Activated T-cell treated with anti-CD3 and anti-CD28 coated beads, Interleukin-2, amount 50 U/mL, for 4 hours (primary cell): ENCODE measurements at places on chromosomes 16 and 17.
A peak's percentile ranks its signal among the peaks of the same experiment; 100 is the strongest.

DNA sequence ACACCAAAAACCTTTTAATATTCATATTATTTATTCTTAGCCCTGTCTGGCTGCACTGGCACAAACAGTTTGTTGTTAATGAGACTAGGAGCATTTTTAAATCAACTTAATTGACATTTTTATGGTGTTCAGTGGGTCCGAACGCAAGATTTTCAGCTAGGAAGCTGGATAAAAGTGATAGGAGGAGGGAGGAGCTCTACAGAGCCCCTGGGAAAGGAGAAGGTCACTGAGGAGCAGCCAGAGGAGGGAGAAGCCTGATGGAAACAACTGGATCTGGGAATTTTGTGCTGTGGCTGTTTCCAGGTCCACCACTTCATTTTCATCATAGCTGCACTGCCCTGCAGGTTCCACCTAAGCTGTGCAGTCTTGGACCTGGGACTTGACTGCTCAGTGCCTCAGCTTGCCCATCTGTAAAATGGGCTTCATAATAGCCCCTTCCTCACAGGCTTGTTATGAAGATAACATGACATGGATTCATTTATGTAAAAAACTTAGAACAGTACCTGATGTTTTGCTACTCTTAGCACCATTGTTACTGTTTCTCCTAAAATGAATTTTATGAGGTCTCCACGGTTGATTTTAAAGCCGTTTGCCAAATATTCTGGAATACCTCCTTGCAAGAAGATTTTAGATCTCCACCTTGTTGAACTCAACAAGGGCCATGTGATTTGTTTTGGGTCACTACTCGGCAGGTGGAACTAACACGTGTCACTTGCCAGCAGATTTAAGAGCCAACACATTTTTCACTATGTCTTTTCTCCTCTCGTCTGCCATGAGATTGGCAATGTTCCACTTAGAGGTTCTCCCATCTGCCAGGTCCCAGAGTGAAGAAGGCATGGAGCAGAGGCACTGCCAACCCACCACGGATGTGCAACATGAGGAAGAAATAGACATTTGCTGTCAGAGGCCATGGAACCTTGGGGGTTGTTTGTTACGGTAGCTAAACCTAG lies 18.7 kb upstream of the GRIN2A start:
- no peak for DNase-seq

GRCh38 chr16:60651346-60651745 lies 1384.9 kb downstream of the CDH8 start:
- DNase-seq: no peak

DNA sequence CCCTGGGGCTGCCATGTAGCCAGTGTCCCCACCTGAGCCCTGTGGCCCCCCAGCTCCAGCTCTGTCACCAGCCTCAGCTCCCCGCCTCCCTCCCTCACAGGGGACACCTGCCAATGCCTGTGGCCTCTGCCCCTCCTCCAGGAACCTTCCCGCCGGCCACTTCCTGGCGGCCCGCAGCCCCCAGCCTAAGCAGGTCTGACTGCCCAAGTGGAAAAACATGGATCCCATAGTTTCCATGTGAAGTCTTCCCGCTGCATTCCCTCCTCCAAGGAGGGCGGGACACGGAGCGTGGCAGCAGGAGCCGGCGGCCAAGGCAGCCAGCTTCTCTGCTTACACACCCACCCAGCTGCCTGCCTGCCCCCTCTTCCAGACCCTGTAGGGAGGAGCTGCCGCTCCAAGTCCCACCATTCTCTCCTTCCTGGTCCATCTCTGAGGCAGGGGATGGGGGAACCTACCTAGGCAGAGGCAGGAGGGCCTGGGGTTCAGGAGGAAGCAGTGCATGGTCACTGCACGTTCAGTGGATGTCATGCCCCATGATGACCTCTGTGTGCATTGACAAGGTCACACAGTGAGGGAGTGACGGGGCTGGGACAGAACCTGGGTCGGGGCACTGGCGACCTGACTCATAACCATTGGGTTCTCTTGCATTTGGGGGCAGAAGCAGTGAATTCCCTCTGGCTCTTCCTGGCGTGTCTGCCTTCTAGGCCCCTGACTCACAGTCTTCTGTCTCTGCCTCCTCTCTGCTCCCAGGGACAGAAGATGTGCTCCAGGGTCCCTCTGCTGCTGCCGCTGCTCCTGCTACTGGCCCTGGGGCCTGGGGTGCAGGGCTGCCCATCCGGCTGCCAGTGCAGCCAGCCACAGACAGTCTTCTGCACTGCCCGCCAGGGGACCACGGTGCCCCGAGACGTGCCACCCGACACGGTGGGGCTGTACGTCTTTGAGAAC lies 8.7 kb downstream of the VASN start:
- DNase-seq: no peak

GRCh38 chr16:46428108-46429061 lies 192.8 kb downstream of the SHCBP1 start:
- DNase-seq: no peak

DNA sequence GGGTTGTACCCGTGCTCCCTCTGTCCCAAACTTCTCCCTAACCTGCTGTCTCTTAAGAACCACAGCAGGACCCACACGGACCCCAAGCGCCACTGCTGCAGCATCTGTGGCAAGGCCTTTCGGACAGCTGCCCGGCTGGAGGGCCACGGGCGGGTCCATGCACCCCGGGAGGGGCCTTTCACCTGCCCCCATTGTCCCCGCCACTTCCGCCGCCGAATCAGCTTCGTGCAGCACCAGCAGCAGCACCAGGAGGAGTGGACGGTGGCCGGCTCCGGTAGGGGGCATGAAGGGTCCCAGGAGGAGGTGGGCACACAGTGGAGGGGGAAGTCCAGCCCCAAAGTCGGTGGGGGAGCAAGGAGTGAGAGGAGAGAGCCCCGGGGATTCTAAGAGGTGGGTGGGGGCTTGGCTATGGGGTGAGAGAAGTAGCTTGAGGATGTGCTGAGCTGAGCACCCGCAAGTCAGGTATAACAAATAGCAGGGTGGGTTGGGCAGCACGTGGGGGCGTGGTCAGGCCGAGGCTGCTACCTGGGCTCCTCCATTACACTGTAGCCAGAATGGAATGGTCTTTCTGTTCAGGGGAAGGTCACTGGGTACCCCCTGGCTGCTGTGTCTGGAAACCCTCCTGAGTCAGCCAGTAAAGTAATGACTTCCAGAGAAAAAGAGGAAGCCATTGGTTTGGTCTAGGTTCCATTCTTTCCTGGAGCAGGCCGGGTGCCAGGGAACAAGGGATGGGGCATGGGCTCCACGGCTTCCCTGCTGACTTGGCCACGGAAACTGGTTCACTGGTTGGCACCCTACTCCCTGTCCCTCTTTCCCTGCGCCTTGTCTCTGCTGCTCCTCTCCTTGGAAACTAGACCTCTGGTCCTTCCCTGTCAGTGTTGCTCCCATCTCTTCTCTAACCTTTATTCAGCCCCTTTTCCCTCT lies 7.1 kb downstream of the PRSS53 start:
- no peak for DNase-seq

DNA sequence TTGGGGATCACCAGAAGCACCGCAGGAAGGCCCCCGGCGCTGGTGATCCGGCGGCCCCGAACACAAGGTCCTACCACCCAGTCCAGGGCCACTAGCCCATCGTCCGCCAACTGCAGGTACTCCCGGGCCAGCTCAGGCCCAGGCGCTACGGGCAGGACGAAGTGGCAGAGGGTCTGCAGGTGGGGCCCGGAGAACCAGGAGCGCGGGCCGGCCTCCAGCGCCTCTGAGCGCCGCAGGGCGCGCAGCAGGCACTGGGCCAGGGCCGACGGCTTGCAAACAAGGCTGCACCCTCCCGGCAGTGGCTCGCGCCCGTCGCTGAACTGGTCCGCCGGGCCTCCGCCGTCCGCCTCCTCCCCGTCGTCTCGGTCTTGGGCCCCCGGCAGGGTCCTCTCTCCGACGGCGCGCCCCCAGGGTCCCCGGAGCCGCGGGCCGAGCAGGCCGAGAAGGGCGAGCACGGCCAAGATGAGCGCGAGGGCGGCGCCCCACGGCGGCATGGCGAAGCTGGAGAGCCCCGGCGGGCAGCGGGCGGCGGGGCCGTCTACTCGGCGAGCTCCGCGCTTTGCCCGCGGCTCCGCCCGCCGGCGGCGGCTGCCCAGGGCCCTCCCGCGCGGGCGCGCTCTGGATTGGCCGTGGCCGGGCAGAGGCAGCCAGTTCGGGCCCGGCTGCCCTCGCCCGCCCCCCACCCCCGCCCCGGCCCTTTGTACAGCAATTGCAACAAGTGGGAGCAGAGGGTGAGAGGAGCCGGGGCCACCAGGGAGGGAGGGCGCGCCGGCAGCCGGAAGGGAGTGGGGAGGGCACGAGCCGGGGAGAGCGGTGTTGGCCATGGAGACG lies at the start of gene ABHD15:
Gene ABHD15 (minus strand): TSS at position 565 of the 831 bp plus-strand sequence. CDS start 71 bp downstream, at position 494.
- DNase-seq: peak; percentile 40

DNA sequence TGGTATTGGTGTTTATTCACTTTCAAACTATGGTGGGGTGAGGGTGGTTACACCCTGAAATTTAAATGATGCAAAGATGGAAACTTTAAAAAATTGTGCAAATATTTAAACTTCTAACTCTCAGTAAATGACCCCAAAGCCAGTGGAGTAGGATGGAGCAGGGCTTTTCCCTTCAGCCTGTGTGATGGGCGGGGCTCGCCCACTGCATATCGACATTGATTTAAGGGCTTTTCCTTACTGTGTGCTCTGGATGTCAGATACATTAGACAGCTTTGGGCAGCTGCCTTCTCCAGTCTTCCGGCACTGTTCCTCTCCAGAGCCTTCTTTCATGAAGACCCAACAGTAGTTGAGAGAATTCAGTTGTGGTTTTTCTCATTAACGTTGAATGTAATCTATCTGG lies 99.9 kb downstream of the SPECC1 start:
- DNase-seq: no peak

DNA sequence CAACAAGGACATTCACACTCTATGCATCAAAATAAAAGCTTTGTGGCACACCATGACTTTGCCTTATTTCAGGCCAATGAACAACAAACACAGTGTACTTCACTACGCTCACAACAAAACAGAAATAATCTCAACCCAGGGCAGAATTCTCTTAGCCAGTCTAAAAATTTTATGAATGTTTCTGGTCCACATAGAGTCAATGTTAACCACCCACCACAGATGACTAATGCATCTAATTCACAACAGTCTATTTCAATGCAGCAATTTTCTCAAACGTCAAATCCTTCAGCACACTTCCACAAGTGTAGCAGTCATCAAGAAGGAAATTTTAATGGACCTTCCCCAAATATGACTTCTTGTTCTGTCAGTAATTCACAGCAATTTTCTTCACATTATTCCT lies 101.7 kb downstream of the CHD9 start:
- DNase-seq: no peak

- DNase-seq: no peak
Measured at GRCh38 chr17:2749058-2749783, at the start of gene CCDC92B. TSS of gene CCDC92B (minus strand) at chr17:2749652. CDS start at chr17:2735145, 14,507 bp downstream.

GRCh38 chr16:51113236-51114125 lies 37.6 kb downstream of the SALL1 start:
- no peak for DNase-seq

- no peak for DNase-seq
Measured at GRCh38 chr16:85465328-85466303, 147.5 kb upstream of the GSE1 start.

- DNase-seq: no peak
Measured at GRCh38 chr16:84585467-84585866, 32.4 kb downstream of the COTL1 start.

DNA sequence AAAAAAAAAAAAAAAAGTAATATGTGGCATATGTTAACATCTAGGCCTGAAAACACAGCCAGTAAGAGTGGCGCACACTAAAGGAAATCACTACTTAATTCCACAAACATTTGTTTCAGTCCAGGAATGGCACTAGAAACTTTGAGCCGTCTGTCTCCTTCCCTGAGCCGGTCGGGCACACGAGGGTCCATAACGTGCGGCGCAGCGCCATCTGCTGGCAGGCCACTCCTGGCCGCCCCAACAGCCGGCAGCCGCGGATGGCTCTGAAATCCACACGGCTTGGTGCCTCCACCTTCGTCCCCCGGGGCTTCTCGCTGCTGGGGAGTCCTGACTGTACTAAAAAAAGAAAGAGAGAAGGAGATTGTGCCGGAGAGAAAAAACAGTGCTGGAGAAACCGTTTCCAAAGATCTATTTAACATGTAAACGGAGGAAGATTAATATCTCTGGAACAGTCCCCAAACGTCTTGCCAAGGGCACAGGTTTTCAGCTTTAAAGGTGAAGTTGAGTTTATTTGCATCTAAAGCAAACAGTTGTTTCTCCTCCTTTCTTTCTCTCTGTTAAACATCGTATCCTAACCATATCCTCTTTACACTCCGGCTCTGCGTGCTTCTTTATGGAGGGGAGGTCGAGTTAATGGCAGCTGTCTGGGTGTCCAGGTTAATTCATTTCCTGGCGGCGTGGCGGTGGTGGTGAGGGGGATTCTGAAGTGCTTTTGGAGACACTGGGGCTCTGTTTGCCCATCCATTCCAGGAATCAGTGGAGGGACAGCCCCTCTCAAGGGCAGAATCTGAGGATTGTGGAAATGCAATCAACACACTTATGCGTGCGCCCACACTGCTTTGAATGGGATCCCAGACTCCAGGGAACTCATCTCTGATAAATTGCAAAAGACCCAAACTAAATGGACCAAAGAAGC lies 611.3 kb upstream of the SALL1 start:
- no peak for DNase-seq

GRCh38 chr17:7406235-7406825 lies 1.3 kb upstream of the NLGN2 start:
- no peak for DNase-seq

DNA sequence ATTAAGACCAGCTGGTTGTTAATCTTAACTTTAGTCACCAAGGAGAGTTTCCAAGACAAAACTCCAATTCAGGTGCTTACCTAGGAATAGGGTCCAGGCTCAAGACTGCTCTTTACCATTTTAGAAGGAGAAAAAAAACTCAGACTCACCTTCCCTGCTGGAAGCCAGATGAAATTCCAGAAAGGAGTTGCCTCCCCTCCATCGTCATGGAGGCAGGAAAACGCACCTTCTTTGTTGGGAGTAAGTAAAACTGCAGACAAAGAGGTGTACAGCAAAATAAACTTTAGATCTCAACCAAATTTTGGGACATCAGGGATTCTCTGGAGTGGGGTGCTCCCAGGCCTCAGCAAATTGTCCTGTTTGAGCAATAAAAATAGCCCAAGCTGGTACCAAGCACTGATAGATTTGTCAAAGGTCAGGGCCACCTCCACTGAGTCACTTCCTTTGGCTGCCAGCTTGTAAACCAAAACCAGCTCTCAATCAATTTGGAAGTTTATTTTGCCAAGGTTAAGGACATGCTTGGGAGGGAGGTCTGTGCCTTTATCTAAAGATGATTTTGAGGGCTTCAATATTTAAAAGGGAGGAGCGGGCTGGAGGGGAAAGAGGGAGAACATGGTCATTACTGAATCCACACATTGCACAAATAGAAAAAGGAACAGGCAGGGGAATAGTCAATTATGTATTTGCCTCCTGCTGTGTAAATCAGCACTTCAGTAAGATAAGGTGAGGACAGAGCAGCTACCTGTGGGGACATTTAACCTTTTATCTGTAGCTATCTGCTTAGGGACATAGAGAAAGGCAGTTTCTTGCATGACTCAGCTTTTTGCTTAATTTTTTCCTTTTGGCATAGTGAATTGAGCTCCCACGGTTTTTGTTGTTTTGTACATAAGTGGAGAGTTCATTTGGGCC lies 1.5 kb upstream of the ALDH3A2 start:
- no peak for DNase-seq

DNA sequence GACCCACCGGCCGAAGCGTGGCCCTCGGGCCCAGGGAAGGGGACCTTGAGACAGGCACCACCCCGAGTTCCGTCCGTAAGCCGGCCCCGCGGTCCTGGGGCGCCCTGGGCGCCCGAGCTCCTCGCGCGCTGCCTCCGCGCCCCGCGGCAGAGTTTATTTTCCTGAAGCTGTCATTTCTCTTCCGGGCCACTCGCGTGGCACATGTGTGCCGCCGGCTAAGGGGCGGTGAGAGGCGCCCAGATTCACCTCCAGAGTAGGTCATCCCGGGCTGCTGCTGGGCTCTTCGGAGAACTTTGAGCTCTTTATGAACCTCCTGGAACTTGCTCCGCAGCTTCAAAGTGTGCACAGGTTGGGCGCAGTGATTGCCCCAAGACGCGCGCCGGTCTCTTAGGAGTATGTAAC lies 489 bp downstream of the ZC3H18 start:
- DNase-seq: peak; percentile 31
